Activated CD8-positive, alpha-beta memory T cell treated with anti-CD3 and anti-CD28 coated beads for 1 hour (primary cell): ENCODE measurements at places on chromosomes 3 and 15.

- no peak for DNase-seq
Observed at GRCh38 chr15:77807115-77807514, 174.4 kb upstream of the LINGO1 start.

GRCh38 chr15:99635794-99636193, 70.0 kb downstream of the MEF2A start:
- DNase-seq = no peak

DNA sequence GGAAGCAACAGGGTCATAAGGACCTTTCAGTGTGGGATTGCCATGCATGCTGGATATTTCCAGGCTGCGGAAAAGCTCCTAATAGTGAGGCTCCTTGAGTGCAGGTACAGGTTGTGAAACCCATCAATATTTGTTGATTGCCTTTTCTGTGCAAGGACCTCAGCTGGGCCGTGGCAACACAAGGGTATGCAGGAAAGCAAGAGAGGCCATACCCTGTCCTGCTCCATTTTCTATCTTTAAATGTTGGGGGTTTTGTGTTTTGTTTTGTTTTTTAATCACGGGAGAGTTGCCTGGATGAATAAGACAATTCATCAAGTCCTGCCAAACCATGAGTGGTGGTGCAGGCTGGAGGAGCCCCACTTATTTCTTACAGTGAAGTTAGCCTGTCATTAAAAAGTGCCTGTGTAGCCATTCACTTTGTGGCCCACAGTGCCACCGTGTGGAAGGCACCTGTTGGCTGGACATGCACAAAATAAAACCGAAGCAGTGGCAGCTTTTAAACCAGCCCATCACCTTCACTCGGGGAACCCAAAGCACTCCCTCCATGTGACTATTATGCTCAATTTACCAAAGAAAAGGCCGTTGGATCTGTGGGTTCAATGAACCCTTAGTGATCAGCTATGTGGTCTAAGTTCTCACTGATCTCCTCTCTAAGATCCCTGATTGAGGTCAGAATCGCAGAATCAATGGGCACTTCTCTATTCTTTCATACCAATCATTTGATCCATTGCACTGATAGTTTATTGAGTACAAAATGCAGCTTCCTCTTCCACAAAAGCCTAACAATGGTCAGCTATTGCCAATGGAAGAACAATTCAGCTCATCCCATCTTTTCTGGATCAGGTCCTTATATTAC, 42.2 kb downstream of the CLDN18 start:
- DNase-seq = no peak

- no peak for DNase-seq
Observed at GRCh38 chr3:109597444-109597843, 260.1 kb upstream of the DPPA4 start.

DNA sequence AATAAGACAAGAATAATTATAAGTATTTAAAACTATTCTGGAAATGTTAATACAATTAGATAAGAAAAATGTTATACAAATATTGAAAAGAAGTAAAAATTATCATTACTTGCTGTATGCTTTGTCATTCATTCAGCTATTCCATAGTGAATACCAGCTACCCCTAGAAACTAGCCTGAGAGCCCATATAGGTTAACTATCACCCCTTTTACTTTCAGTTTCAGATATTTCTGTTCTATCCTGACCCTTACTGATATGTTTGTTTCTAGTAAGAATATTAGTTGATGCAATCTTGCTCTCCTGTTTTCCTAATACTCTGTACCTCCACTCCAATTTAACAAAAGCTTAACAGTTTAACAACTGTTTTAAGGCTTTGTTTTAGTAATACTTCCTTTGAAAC, 31.6 kb downstream of the FAM227B start:
- DNase-seq = no peak

DNA sequence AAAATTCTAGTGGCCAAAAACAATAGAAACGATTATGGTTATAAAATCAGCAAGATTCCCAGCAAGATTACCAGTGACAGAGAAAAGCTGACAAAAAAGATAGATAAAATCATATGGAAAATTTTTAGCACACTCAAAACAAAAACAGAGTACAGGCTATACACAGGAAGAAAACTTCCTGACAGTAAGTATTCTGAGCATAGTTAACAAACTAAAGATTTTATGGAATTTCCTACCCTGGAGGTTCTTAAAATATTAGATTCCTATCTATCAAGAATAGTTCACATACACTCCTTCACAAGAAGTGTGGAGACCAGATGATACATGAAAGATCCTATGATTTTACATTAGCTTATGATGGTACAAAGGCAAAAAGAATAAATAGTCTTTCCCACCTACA, 50.8 kb downstream of the ZNF148 start:
- DNase-seq = no peak

- DNase-seq = no peak
Observed at GRCh38 chr15:67085818-67086636, 20.6 kb downstream of the SMAD3 start.

- DNase-seq = no peak
Observed at GRCh38 chr15:44157679-44158078, 37.4 kb downstream of the FRMD5 start.

DNA sequence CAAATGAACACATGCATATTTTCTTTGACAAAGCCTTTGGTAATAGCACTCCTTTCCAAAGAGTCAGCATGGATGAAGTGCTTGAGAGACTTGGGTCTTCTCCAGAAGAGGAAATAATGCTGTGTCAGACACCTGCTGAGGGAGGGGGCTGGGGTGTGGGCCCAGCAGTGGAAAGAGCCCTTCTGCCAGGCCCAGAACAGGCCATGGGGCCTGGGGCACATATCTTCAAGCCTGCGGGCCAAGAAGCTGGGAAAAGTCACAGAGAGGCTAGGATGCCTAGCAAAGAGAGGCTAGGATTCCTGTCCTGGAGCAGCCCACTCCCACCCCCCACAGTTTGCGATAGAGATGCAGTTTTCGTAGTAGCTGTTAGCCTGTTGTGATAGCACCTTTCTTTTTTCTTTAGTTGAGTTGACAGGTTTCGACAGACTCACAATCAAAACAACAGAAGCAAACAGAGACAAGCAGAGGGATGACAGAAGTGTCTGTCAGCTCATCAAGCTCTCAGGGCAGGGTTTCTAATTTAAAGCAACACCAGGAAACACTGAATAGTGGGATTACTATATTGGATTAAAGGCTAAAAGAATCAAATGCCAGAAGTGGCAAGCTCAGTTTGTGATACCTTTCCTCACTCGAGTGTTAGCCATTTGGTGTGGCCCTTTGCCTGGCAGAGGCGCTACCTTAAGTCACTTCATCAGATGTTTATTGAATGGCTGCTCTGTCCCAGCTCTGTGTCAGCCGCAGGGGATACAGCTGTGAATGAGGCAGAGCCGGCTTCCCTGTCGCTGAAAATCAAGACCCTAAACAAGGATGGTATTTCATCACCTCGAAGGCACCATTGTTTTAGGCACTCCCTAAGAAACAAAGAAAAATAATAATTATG, 19.0 kb downstream of the CMTM7 start:
- DNase-seq = no peak

GRCh38 chr3:151999936-152000335, 126.5 kb downstream of the SUCNR1 start:
- DNase-seq = no peak

DNA sequence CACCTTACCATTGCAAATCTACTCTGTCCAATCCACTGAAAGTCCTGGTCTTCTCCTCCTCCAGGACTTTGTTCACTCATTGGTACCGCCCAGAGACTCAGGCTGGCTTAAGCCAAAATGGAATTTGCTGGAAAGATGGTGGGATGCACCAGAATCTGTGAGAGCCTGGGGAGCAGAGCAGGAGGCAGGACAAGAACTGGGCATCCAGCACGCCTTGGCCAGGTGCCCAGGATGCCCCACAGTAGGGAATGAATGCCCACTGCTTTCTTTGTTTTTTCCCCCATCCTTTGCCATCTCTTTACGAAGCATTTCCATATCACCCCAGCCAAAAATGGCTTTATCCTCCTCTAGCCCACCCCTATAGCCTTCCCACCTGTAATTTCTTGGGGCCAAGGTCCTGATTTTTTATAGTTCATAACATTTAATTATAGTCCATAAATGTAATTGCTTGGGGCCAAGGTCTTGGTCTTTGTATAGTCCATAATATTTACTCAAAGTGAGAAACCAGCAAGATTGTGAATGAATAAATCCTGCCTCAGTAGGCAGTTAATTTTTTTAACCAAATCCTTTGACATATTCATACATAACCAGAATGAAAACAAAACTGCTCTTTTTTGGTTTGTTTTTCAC, 23.3 kb upstream of the IREB2 start:
- no peak for DNase-seq

GRCh38 chr15:99213187-99213811, 36.1 kb downstream of the TTC23 start:
- peak; percentile 1 for DNase-seq

DNA sequence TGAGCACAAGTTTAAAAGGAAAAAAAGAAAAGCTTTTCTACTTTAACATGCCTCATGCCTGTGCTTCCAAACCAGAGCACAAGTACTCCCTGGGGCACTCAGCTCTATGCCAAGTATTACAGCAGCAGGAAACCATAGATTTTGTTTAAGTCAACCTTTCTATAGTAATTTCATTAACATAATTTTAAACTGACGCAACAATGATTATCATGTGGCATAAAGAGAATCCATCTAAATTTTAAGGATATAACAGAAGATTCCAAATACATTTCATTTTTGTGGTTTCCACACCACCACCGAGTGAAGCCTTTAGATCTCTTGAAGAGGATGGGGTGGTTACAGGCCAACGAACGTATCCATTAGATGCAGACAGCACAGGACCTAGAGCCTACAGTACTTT, 112.1 kb downstream of the TNIK start:
- no peak for DNase-seq

GRCh38 chr15:82134461-82134860, 88.6 kb upstream of the MEX3B start:
- DNase-seq = no peak

GRCh38 chr3:66938338-66938963, 59.7 kb upstream of the KBTBD8 start:
- DNase-seq = no peak

- DNase-seq = no peak
Observed at GRCh38 chr3:42165211-42165610, 74.1 kb downstream of the TRAK1 start.

DNA sequence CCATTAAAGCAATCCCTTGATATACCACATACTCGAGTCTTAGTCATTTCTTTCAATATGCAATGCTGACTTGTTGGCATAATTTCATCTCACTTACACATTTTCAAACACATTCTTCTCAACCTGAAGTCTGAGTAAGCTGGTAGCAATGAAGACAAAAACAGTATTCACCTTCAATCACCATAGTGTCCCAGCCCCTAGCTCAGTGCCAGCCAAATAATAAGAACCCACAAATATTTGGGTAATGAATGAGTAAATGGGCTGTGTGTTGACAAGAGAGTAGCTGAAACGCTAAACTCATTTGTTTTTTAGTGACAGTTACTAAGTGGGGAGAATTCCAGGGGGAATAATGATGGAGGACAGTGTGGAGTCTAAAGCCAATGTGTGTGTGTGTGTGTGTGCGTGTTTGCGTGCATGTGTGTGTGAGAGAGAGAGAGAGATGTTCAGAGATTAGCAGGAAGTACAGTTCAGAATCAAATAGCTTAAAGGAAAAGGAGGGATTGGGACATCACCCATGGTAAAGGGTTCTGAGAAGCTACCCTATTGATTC, 165.7 kb downstream of the GAP43 start:
- no peak for DNase-seq

- DNase-seq = no peak
Observed at GRCh38 chr3:30871720-30872119, 22.7 kb downstream of the GADL1 start.

- DNase-seq = no peak
Observed at GRCh38 chr3:143348486-143349327, 229.1 kb downstream of the CHST2 start.

- DNase-seq = no peak
Observed at GRCh38 chr3:136938334-136938733, 19.4 kb upstream of the IL20RB start.

GRCh38 chr15:42939841-42940240, 19.3 kb upstream of the TTBK2 start:
- DNase-seq = no peak

DNA sequence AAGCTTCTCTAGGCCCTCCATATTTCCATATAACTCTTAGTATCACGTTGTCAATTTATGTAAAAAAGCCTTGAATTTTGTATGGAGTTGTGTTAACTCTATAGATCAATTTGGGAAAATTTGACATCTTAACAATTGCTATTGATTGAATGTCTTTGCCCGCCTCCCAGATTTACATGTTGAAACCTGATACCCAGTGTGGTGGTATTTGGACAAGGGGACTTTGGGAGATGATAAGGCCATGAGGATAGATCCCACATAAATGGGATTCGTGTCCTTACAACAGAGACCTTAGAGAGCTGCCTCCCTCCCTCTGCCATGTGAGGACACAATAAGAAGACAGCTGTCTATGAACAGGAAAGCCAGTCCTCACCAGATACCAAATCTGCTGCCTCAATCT, 21.1 kb upstream of the TNK2 start:
- no peak for DNase-seq

DNA sequence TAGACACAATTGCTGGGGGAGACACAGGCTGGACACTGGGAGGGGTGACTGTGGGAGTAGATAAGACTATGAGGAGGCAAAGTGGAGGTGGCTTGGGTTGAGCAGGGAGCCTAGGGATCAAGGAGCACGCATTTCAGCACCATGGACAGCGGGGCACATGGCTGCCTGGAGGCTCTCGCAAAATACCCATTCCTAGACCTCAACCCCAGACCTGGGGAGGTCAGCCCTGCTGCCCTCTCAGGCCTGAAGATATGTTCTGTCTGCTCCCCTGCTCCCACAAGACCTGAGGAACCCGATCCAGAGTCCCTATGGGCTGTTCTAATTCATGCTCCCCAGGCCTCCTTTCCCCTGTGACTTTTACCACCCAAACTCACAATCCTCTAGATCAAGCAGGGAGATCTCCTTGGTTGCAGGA, 16.0 kb upstream of the CPEB1 start:
- DNase-seq = no peak

GRCh38 chr15:65066001-65066634, 1.7 kb downstream of the RASL12 start:
- DNase-seq = no peak

DNA sequence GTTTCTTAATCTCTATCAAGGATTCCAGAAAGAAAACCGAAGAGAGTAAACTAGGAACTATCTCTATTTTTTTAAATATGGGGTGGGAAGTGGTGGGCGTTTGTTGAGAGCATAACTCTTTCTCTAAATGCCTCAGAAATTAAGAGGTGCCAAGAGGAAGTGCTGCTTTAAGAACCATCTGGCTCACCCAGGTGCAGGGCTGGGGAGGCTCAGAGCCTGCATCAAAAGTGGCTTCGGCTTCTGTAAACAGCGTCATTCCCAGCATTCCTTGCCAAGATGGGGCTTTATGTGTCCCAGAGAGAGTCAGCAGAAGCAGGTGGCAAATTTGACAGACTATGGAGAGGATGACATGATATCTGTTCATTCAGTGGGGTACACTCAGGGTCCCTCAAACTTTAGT, 123.3 kb upstream of the BFSP2 start:
- DNase-seq = no peak

DNA sequence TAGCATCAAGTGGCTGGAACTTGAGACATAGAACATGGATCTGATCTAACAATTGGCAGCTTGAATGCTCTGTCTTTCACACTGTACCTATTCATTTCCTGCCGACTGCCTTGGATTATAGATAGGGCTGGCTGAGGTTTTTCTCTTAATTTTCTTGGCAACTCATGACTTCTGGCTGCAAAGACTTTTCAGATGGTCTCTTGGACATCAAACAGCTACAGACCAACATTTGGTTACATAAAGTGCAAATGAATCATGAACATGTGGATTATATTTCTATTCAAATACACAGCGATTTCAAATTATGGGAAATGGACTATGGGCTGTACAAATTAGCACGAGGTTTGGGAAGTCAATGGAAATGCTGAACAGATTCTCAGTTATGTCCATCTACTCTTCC, 26.2 kb upstream of the IL16 start:
- no peak for DNase-seq
